WTC11 (cell line): ENCODE measurements at places on chromosomes 16 and 17. TPM values are rescaled to one million over a fixed set of nuclear protein-coding genes. Genes with fewer than 3 reads are reported as not detected.

The PTX4 gene
- total RNA-seq: 0.16 to 0.26 TPM (median 0.18 TPM) in 3 replicates

The KRT13 gene
- total RNA-seq: not detected in 3 replicates

The RGS11 gene
- 1.8 to 2.7 TPM (median 2.3 TPM) in 3 replicates for total RNA-seq

The KRTAP17-1 gene
- not detected in 3 replicates for total RNA-seq

GRCh38 chr17:35068249-35068648 lies 4.7 kb upstream of the RFFL start:
- no peaks in the 10 kb centered on the region for H3K36me3 ChIP-seq
- no peak overlapping the region for H3K27ac ChIP-seq
- no peaks in the 10 kb centered on the region for H3K27me3 ChIP-seq
- H3K4me3 ChIP-seq: no peak overlapping the region
- H3K4me1 ChIP-seq: peaks cover 37% of the 10 kb centered on the region

- no peak overlapping the region for H3K4me3 ChIP-seq
- H3K4me1 ChIP-seq: peaks cover 9% of the 10 kb centered on the region
- no peaks in the 10 kb centered on the region for H3K36me3 ChIP-seq
- H3K27ac ChIP-seq: no peak overlapping the region
- H3K27me3 ChIP-seq: no peaks in the 10 kb centered on the region
Measured at GRCh38 chr17:56047331-56047730, 105.9 kb upstream of the ANKFN1 start.

- H3K36me3 ChIP-seq: no peaks in the 10 kb centered on the region
- no peak overlapping the region for H3K4me3 ChIP-seq
- peaks cover 28% of the 10 kb centered on the region for H3K4me1 ChIP-seq
- H3K27ac ChIP-seq: peak overlapping the region; percentile 26
- no peaks in the 10 kb centered on the region for H3K27me3 ChIP-seq
Measured at GRCh38 chr17:80782536-80783427, 208.9 kb upstream of the CHMP6 start.

DNA sequence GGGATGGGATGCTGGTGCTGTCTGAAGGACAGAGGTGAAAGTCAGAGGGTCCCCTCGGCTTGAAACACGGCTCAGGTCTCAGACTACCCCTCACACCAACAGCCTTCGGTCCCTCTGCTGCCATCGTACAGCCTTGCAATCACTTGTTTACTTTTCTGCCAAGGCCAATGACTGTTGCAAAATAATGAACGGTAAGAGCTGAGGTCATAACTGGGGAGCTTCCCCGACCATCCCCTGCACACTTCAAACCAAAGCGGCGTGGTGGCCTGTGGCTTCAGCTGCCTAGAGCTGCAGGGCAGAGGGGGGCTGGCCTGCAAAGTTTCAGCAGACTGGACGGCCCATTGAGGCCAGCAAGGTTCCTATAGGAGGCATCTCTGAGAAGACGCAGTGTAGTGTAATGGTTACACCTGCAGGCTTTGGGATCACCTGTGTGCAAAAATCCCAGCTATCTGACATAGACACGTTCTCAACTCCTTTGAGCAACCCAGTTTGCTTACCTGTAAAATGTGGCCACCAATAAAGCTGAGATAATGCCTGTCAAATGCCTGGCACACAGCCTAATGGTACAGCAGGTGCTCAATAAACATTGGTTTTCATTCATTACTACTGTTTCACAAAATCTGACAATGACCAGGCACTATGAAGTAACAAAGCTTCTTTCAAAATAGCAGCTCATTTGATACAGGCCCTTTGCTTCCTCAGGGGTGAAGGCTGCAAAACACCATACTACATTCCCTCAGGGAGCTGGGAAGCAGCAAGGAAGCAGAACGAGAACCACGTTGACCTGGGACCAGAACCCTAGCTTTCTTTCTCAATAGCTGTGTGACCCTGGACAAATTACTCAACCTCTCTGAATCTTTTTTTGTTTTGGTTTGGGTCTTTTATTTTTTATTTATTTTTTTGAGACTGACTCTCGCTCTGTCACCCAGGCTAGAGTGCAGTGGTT lies 5.0 kb downstream of the PAM16 start:
- H3K4me3 ChIP-seq: no peak overlapping the region
- peaks cover 27% of the 10 kb centered on the region for H3K36me3 ChIP-seq
- DNase-seq: no peak

DNA sequence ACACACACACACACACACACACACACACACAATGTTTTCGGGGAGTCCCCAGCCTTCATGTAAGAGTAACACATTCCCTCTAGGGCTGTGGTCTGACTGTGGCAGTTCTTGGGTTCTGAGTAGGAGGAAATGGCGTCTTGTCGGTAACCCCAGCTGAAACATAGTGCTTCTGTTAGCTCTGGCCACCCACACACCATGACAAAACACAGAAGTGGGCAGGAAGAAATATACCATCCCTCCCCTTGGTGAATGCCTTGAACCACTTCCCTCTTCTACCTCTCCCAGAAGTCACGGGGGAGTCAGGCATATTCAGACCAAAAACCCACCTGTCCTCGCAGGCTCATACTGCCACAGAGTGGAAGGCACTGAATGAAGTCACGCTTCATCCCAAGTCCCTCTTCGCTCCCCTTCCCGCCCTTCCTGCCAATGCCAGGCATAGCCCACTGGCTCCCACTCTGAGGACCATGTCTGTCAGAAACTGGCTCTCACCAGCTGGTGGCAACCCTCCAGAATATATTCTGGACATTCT lies 11.5 kb downstream of the SLC35B1 start:
- no peak overlapping the region for H3K27ac ChIP-seq
- H3K4me3 ChIP-seq: no peak overlapping the region

- no peak overlapping the region for H3K27ac ChIP-seq
- H3K4me3 ChIP-seq: no peak overlapping the region
- peaks cover 13% of the 10 kb centered on the region for H3K4me1 ChIP-seq
- no peaks in the 10 kb centered on the region for H3K27me3 ChIP-seq
Measured at GRCh38 chr16:82439678-82440293, 187.0 kb upstream of the CDH13 start.

DNA sequence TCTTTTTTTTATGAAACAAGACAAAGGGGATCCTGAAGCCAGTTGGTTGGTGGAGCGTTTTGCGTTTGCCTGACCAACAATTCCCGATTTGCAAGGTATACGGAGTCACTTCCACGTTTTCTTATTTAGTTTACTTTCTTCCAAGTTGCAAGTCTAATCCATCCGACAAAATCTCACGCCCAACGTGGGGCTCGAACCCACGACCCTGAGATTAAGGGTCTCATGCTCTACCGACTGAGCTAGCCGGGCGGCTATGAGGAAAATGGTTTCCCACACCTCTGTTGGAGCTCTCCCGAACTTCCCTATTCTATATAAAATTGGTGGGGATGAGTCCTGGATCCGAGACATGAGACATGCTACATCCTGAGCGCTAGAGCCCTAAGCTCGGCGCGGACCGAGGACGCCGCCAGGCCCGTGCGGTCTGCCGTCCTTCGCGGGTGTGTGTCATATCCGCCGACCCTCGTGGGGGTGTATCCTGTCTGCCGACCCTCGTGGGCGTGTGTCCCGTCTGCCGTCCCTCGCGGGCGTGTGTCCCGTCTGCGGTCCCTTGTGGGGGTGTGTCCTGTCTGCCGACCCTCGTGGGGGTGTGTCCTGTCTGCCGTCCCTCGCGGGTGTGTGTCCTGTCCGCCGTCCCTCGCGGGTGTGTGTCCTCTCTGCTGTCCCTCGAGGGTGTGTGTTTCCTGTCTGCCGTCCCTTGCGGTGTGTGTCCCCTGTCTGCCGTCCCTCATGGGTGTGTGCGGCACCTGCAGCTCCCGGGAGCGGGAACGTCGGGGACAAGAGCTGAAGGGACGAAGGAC lies 22.6 kb downstream of the ZNF213 start:
- H3K4me1 ChIP-seq: peaks cover 6% of the 10 kb centered on the region
- peaks cover 35% of the 10 kb centered on the region for H3K27me3 ChIP-seq
- no peaks in the 10 kb centered on the region for H3K36me3 ChIP-seq
- peak overlapping the region; percentile 91 for H3K4me3 ChIP-seq
- peak overlapping the region; percentile 80 for H3K27ac ChIP-seq

DNA sequence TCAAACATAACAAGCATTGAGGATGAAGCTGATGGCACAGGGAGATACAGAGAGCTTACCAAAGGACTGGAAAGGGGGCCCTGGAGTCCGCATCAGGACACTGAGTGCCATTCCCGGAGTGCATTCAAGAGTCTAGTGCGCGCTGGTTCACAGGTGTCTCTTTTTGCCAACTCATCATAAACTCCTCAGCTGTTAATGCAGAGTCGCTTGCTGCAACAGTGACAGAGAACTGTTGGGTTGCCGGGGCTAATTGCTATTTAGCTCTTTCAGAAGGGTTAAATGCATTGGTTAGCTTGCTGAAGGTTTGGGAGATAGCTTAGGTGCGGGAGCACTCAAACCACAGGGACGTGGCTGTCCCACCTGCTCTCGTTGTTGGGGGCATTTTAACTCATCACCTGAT lies 1091.6 kb upstream of the EEF2KMT start:
- H3K36me3 ChIP-seq: peaks cover 49% of the 10 kb centered on the region
- H3K27me3 ChIP-seq: no peaks in the 10 kb centered on the region; the same call in 1 of the 2 replicates
- DNase-seq: no peak
- no peaks in the 10 kb centered on the region for H3K4me1 ChIP-seq

DNA sequence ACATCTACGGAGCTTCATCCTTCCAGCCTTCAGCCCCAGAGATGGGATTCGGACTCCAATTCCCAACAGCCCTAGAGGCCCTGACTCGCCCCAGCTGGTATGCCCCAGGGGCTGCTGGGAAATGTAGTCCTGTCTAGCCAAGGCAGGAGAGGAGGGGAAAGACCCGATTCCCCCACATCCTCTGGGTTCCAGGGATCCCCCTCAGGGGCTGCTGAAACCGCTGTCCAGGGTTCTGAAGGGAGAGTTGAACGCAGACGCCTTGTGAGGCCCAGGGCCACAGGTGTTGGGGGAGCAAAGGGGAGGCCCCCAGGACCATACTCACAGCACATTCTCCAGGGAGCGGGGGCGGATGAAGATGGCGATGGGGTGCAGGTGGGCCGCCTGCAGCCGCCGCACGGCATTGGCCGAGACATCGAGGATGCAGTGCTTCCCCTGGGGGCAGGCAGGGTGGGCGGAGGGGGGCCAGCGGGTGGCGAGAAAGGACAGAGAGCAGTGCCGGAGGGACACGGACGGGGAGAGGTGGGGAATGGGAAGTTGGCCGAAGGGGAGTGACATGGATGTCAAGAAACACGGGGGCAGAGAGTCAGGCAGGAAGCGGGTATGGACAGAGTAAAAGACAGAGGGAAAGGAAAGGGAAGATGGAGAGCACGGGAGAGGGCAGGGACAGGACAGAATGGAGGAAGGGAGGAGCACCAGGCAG lies 12.6 kb upstream of the ASGR1 start:
- no peaks in the 10 kb centered on the region for H3K4me1 ChIP-seq
- H3K4me3 ChIP-seq: no peak overlapping the region
- H3K27me3 ChIP-seq: no peaks in the 10 kb centered on the region
- peak; percentile 86 for DNase-seq

GRCh38 chr17:45011767-45012166 lies 39.7 kb downstream of the DCAKD start:
- H3K27me3 ChIP-seq: peaks cover 4% of the 10 kb centered on the region
- DNase-seq: no peak
- peaks cover 31% of the 10 kb centered on the region for H3K4me1 ChIP-seq
- no peak overlapping the region for H3K4me3 ChIP-seq
- H3K36me3 ChIP-seq: no peaks in the 10 kb centered on the region

DNA sequence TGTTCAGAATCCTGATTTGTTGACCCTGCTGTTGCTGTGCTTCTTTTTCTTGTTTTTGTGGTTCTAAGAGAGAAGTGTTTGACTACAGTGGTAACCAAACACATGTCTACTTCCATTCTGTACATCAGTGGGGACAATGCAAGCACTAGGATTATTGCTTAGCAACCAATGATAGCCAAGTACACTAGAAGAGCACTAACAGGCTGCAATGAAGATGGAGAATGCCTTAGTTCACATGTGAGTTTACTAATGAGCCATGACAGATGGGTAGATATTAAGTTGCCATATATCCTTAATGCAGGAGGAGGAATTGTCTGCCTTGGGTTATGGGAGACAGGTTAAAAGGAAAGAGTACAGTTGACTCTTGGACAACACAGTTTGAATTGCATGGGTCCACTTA lies 8.3 kb downstream of the EFCAB5 start:
- no peak overlapping the region for H3K27ac ChIP-seq
- H3K27me3 ChIP-seq: peaks cover 2% of the 10 kb centered on the region; the same call in 1 of the 2 replicates
- peaks cover 13% of the 10 kb centered on the region for H3K36me3 ChIP-seq
- no peaks in the 10 kb centered on the region for H3K4me1 ChIP-seq
- no peak for DNase-seq

GRCh38 chr16:82979406-82980111 lies 352.8 kb downstream of the CDH13 start:
- peaks cover 17% of the 10 kb centered on the region for H3K36me3 ChIP-seq
- H3K27me3 ChIP-seq: no peaks in the 10 kb centered on the region; the same call in 1 of the 2 replicates
- H3K4me1 ChIP-seq: no peaks in the 10 kb centered on the region
- no peak overlapping the region for H3K4me3 ChIP-seq

DNA sequence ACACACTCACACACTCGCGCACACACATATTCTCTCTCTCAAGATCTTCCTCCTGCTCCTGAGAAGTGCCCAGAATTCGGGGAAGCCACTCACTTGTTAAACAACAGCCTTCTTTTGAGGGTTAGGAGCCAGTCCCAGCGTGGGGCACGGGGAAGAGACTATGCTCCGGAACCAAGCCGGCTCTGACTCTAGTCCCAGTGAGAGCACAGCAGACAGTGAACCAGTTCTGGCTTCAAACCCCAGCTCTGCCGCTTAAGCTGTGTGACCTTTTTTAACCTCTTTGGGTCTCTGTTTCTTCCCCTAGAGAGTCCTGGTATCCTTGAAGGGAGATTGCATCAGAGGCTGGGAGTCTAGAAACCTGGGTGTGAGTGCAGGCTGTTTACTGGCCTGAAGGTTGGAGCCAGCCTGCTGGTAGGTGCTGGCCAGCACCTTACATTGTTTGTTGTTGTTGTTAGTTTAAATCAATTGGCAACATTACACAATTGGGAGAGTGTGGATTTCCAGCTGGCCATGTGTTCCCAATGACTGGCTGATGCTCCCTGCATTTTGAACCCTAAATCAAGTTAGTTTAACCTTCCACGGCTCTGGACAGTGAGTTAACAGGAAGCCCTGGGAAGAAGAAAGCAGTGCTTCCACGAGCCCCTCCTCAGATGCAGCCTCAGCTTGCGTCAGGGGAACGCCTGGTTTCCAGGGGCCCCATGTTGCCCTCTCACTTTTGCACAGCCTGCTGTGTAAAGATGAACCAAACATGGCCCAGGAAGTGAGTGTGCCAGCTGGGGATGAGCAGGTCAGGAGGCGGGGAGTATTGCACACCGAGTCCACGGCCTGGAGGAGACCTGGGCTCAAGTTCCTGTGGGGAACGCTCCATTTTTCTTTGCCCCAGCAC lies 71.5 kb downstream of the GAS7 start:
- DNase-seq: no peak
- H3K4me3 ChIP-seq: no peak overlapping the region
- H3K27ac ChIP-seq: peak overlapping the region; percentile 54
- no peaks in the 10 kb centered on the region for H3K36me3 ChIP-seq
- H3K27me3 ChIP-seq: no peaks in the 10 kb centered on the region

- peak overlapping the region; percentile 72 for H3K4me3 ChIP-seq
- peaks cover 20% of the 10 kb centered on the region for H3K4me1 ChIP-seq
- no peak for DNase-seq
- peaks cover 66% of the 10 kb centered on the region for H3K27me3 ChIP-seq
- H3K36me3 ChIP-seq: no peaks in the 10 kb centered on the region
Measured at GRCh38 chr17:30920683-30921543, 832 bp upstream of the ADAP2 start.
